ENCODE measurements at places on chromosomes 13 and 19.

DNA sequence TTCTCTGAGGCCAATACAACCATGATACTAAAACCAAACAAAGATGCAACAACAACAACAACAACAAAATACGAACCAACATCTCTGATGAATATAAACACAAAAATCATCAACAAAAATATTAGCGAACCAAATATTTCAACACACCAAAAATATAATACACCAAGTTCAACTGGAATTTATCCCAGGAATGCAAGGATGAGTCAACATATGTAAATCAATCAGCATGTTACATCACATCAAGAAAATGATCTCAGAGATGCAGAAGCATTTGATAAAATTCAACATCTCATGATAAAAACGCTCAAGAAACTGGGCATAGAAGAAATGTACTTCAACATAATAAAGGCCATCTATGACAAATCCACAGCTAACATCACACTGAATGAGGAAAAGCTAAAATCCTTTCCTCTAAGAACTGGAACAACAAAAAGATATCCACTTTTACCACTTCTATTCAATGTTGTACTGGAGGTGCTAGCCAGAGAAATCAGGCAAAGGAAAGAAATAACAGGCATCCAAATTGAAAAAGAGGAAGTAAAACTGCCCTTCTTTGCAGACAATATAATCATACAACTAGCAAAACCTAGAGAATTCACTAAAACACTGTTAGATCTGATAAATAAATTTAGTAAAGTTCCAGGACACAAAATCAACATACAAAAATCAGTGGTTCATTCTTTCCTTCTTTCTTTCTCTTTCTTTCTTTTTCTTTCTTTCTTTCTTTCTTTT is 2448.7 kb upstream of the PCDH20 start:
- no peak for DNase-seq

- DNase-seq, result no peak
Observed at GRCh38 chr13:114067381-114067885, 65.0 kb downstream of the RASA3 start.

- no peak for DNase-seq
Observed at GRCh38 chr19:6668691-6669090, 1.3 kb downstream of the TNFSF14 start.

DNA sequence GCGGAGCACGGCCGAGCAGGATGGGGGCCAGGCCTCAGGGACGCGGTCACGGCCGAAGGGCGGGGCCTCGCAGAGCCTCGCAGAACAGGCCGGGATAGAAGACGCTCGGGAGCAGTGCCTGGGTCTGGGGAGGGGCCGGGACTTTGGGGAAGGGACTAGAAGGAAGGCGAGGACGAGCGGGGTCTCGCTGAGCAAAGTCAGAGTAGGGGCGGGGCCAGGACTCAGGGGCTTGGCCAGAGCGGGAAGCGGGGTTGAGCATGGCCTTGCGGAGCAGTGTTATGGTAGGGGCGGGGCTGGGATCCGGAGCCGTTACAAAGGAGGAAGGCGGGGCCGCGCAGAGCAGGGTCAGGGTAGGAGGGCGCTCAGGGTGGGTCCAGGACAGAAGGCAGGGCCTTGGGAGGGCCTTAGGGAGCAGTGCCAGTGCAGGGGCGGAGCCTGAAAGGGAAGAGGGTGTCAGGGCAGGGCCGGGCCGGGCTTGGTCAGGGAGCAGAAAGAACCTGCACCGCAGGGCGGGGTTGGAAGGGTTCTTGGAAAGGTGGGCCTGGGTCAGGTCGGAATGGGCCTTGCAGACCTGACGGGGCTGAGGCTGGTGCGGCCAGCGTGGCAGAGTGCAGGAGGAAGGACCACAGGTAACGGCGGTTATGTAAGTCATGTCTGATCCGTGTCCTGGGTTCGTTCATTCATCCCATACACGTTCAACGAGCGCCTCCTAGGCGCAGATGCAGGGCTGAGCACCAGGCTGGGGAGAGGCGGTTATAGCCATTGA is 533 bp upstream of the ATP8B3 start:
- DNase-seq, result peak; percentile 64

- no peak for DNase-seq
Observed at GRCh38 chr19:4529924-4530522, 5.0 kb downstream of the PLIN5 start.

DNA sequence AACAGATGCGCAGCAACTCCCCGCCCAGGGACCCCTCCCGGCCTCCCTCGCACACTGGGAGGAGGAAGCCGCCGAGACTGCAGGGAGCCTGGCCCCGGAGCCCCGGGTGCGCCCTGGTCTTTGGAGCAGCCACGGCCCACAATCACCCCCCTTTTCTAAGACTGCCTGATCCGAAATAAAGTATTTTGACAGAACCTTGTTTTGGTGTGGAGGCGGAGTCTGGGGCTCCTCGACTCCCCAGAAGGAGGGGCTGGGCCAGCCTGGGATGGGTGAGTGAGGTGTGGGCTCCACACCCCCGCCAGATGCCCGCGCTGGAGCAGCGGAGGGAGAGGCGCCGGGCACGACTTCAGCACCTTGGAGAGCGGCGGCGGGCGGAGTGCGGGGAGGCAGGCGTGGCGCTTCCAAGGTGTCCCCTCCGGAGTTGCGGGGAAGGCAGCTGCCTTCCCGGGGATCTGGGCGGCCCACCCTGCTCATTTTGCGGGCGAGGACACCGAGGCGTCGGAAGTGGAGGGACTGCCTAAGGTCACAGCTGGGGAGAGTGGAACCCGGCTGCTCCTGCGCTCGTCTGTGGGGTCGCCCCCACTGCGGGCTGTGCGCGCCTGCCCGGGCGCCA is 9.4 kb downstream of the SIRT6 start:
- peak; percentile 40 for DNase-seq

- DNase-seq, result peak; percentile 95
Observed at GRCh38 chr19:53196777-53197396, 3.7 kb upstream of the ZNF665 start.

DNA sequence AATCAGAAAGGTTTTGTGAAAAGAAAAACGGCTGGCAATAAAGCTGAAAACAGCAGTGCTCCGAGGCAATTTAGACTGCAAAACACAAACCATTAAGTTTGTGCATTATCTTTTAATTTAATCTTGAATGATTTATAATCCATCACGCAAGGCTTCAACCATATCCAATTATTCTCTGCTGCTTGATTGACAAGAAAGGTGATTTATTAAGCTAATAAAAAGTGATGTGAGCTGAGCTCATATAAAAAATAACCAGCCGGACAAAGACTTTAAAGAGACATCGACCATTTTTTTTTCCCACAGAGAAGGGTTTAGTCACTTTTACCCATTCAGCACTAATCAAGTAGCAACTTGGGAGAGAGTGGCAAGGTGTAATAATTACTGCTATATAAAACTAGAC is 33.6 kb downstream of the TSHZ3 start:
- DNase-seq, result no peak

DNA sequence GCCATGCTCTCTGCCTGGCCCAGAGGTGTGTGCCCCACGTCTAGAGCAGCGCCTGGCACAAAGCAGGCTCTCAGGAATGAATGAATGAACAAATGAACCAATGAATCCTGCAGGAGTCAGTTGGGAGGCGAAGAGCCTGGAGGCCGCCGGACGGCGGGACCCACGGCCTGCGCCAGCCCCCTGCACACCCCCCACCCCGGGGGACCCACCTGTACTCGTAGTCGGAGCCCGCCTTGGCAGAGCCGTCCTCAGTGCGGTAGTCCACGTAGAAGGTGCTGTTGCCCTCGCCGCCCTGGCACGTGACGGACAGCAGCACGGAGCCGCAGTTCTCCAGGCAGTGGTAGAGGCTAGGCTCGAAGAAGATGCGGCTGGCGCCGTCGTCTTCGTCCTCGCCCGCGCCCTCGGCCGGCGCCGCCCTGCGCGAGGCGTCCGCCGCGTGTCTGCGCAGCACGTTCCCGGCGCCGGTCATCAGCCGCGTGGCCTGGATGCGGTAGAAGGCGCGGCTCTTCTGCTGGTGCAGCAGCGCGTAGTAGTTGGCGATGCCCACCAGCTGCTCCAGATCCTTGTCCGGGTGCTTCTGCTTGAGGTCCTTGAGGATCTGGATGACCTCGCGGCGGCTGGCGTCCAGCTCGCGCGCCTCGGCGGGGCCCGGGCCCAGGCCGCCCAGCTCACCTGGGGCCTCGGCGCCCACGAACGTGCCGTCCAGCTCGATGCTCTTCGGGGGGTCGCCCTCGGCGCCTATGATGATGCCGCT is 14.8 kb downstream of the SLC8A2 start:
- no peak for DNase-seq

DNA sequence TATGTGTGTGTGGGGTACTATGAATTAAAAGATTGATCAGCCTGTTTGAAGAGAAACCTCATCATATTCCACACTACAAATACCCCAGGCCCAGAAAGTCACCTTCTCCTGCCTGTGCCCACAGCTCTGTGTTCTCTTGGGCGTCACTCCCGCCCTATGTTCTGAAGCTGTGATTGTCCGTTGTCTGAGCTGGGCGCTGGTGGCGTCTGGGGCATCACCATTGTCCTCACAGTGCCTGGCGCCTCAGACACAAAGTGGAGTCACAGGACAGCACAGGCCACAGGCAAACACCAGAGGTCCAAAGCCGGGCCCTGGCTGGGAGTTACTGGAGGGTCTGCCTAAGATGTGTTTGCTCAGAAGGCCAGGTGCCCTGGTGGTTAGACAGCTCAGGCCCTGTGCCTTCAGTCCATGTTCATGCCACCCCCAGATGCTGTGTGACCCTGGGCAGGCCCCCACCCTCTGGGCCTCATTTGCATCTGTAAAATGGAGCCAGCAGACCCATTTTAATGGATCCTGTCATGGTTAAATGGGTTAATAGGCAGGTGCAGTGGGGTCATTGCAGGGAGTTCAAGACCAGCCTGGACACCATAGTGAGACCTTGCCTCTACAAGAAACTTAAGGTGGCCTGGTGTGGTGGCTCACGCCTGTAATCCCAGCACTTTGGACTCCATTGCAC is 34.5 kb downstream of the DNM2 start:
- no peak for DNase-seq

DNA sequence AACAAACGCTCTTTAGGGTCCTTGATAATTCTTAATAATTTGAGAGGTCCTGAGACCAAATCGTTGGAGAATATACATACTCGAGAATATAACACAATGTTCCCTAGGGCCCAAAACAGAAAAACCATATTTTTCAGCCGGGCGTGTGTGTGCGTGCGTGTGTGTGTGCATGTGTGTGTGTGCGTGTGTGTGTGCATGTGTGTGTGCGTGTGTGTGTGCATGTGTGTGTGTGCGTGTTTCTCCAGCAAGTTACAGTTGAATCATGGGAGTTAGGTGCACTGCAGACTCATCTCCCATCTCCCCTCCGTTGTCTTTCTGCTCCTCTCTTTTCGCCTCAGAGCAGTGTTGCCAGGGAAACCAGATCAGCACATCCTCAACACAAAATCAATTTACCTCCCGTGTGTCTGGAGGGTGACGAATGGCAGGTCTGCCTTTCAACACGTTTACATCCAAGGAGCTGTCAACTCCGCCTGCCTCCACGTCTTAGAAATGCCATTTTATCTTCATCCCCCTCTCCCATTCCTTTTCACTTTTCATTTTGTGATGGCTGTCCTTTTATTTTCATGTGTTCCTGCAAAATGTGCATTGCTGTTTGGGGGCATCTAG is 8.3 kb upstream of the PNMA8B start:
- no peak for DNase-seq

DNA sequence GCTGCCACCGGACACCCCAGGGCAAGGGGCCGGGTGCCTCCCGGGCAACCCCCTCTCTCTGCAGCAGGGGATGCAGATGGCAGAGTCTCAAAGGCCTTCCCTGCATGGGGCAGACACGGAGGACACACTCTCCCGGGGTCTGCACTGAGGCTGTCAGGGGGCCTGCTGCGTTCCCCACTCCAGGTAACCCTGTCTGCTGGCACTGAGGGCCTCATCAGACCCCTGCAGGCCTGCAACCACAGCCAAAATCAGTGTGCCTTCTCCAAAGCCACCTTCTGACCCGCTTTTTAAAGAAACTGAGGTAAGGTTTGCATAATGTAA is 93.9 kb downstream of the GNG7 start:
- no peak for DNase-seq

GRCh38 chr13:80132741-80133601 is 208.0 kb downstream of the SPRY2 start:
- DNase-seq, result no peak

- no peak for DNase-seq
Observed at GRCh38 chr13:105058517-105058916, 1476.9 kb downstream of the EFNB2 start.

GRCh38 chr13:110442930-110443621 is 118.4 kb downstream of the RAB20 start:
- DNase-seq, result no peak

GRCh38 chr13:74571811-74572210 is 437.6 kb upstream of the KLF12 start:
- no peak for DNase-seq

DNA sequence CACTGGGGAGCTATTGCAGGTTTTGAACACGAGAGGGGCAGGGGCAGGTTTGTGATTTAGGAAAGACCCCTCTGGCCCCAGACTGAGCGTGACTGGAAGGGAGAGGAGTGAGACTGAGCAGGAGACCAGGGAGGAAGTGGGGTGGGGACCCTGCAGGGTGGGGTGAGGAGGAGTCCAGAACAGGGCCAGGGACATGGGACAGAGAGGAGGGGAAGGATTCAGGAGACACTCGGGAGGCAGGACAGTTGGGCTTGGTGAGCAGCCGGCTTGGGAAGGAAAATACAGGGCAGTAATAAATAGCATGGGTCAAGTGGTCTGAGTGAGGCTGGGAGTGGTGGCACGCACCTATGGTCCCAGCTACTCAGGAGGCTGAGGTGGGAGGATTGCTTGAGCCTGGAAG is 9.4 kb downstream of the FOSB start:
- DNase-seq, result no peak

- no peak for DNase-seq
Observed at GRCh38 chr19:50008532-50008931, 16.6 kb downstream of the VRK3 start.

GRCh38 chr19:3398900-3399278 is 32.5 kb downstream of the NFIC start:
- DNase-seq, result no peak

- DNase-seq, result no peak
Observed at GRCh38 chr19:1262623-1263123, 6.5 kb upstream of the CIRBP start.

- DNase-seq, result no peak
Observed at GRCh38 chr19:2334986-2335846, 6.7 kb downstream of the SPPL2B start.

- DNase-seq, result no peak
Observed at GRCh38 chr19:46383171-46383815, 30.1 kb downstream of the CCDC8 start.

GRCh38 chr19:46009530-46010510 is 13.0 kb downstream of the PGLYRP1 start:
- DNase-seq, result peak; percentile 57

GRCh38 chr13:25371875-25372283 is at the start of gene ATP8A2:
Gene ATP8A2, plus strand, starts transcription at chr13:25371974. Its CDS starts 239 bp downstream, at chr13:25372213.
- DNase-seq, result no peak

DNA sequence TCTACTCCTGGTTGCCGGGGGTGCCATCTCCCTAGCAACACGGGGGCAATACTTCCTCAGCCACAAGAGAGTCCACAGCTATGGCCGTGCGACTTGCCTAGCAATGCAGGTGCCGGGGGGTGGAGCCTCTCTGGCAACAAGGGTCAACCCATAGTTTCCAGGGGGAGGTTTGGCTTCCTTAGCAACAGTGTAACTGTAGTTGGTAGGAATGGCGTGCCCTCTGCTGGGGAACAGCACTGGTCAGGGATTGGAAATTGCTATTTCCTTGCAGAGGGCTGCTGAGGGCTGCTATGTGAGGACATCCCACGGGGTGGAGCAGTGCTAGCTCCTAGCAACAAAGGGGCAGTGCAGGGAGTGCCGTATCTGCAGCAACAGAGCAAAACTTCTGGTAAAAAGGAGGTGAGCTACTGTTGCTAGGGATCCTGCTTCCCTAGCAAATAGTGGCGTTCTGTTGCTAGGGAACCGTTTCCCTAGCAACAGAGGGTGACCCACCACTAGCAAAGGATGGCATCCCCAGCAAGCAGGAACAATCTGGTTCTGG is 7.0 kb upstream of the TMC4 start:
- DNase-seq, result no peak

Measured in stimulated activated CD8-positive, alpha-beta memory T cell treated with anti-CD3 and anti-CD28 coated beads, Interleukin-12 subunit alpha, Interleukin-12 subunit beta, amount 100 ng/mL, for 1 hour (primary cell).